CD4-positive, alpha-beta T cell treated with Interleukin-6 at 100 ng/mL for 8 hours (primary cell): ENCODE measurements at places on chromosomes 3 and 15.

- DNase-seq, result no peak
These were observed 3.0 kb upstream of the TNFAIP8L3 start for GRCh38 chr15:51097553-51098330.

GRCh38 chr15:96142498-96142897 lies 188.0 kb upstream of the NR2F2 start:
- DNase-seq, result no peak

DNA sequence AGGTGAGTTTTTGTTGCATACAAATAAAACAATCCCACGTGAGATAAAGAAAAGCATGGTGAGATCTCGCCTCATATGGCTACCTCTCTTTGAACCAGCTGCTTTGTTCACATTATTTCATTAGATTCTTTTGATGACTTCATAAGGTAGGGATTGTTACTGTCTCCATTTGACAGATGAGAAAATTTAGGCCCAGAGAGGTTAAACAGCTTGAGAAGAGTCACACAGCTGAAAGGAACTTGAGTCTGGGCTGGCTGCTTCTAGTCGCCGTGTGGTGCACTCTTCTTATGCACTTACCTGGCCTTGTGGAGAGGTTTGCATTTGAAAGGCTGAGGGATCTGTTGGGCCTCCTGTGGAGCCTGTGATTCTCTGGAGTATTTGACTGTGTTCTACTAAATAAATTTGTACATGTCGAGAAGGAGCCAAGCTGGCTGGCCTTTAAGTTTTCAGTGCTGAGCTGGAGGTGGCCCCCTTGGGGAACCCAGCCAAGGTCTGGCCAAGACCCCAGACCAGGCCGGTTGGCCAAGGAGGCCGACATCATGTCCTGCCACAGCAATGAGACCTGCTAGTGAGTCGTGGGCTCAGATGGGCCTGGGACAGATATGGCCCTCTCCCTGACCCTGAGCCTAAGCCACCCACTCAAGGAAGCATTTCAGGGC lies 125.1 kb downstream of the SMAD6 start:
- no peak for DNase-seq

DNA sequence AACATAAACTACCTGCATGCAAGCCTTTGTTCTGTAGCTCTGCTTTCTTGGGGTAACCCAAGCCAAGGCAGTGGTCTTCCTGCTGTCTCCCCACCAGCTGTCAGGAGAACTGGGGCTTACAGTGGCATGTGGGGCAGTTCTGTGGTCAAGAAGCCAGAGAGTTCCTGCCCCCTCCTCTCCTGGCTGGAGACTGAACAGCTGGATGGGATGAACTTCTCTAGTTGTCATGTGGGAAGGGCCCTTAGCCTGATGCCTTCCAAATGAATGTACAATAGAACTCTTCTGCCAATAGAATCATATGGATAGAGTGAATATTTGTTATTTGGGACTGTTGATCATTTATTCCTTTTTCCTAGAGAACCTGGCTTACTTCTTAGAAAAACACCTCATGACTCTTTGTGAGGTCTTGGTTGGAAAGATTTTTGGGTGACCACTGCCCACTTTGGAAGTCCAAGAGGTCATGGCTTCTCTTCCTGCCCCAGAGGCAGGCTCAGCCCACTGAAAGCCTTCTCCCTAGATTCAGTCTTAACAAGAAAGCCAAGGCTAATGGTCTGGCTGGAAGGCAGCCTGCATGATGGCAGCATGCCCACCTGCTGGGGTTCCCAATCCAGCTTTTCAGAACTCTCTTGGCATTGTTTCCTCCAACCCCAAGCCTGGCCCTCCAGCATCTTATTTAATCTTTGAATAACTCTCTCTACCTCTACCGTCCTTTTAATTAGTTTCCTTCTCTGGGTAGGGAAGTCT lies 462.9 kb upstream of the PROK2 start:
- no peak for DNase-seq
